ENCODE measurements at places on chromosomes 3 and 15.
A peak's percentile ranks its signal among the peaks of the same experiment; 100 is the strongest.

DNA sequence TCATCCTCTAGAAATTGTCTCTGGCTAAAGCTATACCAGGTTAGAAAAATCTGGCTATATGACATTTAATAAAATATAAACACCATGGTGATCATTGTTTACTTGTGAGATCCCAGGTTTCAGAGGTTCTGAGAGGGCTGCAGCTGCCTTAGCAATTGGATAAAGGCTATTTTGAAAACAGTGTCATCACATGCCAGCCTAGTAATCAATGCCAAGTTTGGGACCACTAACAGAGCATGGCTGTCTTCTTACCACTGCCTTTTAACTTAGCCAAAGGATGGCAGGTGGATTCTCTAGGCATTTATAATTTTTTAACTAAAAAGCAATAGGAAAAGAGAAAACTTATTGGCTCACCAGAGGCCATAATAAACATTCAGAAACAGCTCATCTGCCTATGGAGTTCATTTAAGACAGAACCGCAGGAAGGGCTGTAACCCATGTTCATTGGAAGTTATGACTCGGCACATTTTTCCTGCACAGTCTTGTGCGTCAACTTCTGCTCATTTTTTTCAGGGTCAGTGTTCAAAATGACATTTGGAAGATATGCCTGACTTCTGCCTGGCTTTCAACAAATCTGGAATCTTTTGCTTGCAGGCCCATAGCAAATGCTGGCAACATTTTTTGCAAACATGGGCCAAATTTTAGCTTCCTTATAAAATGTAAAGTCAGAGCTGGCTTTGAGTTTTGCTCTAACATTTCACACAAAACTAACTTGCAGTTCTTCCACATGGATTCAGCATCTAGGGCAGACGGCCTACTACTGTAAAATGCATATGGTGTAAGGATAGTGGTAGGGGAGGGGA lies 476.0 kb upstream of the TBL1XR1 start:
- no peak for DNase-seq

DNA sequence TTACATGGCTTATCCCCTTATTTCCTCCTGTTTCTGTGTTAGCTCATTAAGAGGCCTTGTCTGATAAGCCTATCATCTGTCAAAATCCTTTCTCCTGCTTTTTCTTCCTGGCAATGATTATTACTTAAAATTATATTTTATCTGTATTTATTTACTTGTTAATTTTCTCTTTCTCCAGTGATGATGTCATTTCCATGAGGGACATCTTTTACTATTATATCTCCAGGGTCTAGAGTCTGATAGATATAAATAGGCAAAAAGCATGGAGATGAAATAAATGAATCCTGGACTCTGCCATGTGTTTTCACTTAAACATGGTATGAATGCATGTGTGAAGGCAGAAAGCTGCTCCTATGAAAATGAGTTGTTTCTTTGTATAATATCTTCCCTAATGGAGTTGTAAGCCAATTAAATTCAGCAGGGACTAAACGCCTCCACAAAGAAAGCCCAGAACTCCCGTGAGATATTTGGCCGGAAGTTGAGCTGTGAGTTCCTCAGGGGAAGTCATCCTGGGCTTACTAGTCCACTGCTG lies 375.2 kb downstream of the TUSC7 start:
- DNase-seq = no peak

DNA sequence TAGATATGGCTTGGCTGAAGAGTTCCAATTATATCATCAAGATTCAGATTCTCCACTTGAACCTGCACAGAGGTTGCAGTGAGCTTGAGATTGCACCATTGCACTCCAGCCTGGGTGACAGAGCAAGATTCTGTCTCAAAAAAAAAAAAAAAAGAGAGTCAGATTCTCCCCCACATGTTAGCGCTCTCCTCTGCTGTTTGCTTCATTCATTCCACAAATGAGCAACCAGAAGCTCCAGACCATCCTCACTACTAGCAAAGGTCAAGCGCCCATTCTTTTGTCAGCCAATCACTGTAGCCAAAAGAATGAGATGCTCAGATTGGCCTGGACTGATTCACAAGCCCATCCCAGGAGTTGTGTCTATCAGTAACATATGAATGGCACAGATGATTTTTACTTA lies 28.4 kb upstream of the TCF12 start:
- DNase-seq = no peak

GRCh38 chr3:87855616-87856015 lies 203.2 kb downstream of the CGGBP1 start:
- no peak for DNase-seq

GRCh38 chr3:102329066-102329465 lies 105.7 kb upstream of the ZPLD1 start:
- no peak for DNase-seq

- DNase-seq = no peak
These were observed 6.7 kb upstream of the GRM7 start for GRCh38 chr3:6854184-6854583.

GRCh38 chr3:49469037-49469935 lies 781 bp upstream of the DAG1 start:
- no peak for DNase-seq

DNA sequence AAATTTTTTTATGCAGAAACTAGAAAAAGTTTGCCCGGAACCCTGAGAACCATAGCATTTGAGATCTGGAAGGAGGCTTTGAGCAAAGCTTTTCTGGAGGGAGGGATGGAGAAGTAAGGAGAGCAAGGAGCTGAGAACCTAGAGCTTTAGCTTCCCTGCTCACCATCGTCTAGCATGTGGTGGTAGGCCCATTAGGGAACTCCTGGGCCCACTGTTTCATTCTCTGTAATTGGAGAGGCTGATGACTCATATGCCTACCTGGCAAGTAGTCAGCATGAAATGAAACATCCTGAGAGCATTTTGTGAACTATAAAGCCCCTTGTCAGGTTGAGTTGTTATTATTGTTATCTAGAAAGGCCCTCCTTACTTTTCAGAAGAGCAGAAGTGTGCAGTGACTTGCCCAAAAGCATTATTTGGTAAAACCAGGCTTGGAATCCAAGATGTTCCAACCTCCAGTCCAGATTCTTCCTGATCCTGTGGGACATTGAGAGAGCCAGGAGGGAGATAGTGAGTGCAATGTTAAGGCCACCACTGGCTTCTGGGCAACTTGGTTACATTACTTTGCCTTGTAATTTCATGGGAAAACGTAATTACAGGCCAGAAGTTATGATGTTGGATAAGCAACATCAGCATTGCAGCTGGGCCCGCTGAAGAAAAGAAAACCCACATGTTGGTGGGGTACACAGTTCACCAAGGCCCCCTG lies 104.5 kb upstream of the BFSP2 start:
- peak; percentile 4 for DNase-seq

- peak; percentile 84 for DNase-seq
These were observed 19.6 kb downstream of the CLK3 start for GRCh38 chr15:74635228-74635627.

DNA sequence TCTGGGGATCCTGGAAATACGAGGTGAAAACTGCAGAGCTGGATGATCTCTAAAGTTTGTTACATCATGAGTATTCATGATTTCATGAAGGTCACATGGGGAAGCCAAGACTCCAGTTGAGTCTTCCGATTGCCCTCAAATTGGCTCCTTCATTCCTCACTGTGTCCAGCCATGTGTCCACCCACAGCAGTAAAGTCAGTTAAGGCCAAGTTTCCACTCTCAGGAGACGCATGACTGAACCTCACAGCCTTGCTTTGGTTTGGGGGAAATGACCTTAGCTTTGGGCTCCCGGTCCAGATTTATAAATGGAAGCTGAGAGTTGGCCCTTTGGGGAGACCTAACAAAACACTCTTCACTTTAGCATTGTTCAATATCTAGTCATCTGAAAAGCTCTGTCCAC lies 289.7 kb upstream of the MCTP2 start:
- DNase-seq = no peak

All from activated CD8-positive, alpha-beta T cell treated with anti-CD3 and anti-CD28 coated beads for 36 hours (primary cell).